Activated CD8-positive, alpha-beta memory T cell treated with anti-CD3 and anti-CD28 coated beads, Interleukin-2, amount 50 U/mL, for 4 hours (primary cell): ENCODE measurements at places on chromosomes 6 and 20.

GRCh38 chr6:52538252-52538900, 38.5 kb downstream of the TRAM2 start:
- no peak for DNase-seq

GRCh38 chr6:93418408-93419303, 703 bp downstream of the EPHA7 start:
- no peak for DNase-seq

DNA sequence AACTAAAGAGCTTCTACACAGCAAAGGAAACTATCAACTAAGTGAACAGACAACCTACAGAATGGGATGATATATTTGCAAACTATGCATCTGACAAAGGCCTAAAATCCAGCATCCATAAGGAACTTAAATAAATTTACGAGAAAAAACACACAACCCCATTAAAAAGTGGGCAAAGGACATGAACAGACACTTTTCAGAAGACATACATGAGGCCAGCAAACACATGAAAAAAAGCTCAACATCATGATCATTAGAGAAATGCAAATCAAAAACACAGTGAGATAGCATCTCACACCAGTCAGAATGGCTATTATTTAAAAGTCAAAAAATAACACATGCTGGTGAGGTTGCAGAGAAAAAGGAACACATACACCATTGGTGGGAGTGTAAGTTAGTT, 24.5 kb downstream of the AGPAT4 start:
- no peak for DNase-seq

DNA sequence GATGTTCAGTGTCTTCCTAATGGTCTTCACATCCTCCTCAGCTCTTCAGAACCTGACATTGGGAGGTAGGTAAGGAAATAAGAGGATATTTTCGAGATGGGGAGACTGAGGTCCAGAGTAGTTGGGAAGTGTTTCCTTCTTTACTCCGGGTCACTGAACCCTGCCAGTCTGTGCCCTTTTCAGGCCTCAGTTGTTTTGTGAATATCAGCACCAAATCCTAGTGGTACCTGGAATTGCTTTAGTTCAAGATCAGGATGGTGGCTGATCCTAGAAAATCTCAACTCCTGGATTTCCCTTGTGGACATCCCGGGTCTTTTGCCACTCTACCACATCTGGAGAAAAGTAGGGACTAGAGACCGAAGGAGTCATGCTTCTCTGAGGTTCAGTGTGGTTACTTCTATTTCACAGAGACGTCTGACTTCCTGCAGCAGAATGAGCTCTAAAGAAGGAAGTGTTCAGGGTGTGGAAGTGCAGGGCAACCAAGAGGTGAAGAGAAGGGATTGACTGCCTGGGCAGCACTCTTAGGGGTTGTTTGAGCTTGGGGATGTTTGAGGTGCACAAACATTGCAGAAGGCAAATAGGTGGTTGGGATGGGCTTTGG, 995 bp downstream of the STK4 start:
- DNase-seq, result peak; percentile 30
